ENCODE measurements at places on chromosomes 11 and 22.

DNA sequence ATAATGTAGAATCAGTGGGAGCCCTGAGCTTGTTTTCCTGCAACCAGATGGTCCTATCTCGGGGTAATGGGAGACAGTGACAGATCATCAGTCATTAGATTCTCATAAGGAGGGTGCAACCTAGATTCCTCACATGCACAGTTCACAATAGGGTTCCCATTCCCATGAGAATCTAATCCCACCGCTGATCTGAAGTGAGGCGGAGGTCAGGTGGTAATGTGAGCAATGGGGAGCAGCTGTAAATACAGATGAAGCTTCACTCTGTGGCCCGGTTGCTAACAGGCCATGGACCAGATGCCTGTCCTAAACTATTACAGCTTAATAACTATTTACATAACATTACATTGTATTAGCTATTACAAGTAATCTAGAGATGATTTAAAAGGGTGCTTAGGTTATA, 17.0 kb downstream of the DIXDC1 start:
- no peak for DNase-seq

GRCh38 chr22:37351232-37351631, 68.9 kb downstream of the CYTH4 start:
- no peak for DNase-seq

GRCh38 chr11:48142889-48143288, 73.7 kb upstream of the OR4B1 start:
- no peak for DNase-seq

GRCh38 chr11:4891996-4892640, 10.4 kb downstream of the OR51T1 start:
- DNase-seq, result no peak

GRCh38 chr11:9922806-9923205, 258.9 kb downstream of the SWAP70 start:
- DNase-seq, result no peak

DNA sequence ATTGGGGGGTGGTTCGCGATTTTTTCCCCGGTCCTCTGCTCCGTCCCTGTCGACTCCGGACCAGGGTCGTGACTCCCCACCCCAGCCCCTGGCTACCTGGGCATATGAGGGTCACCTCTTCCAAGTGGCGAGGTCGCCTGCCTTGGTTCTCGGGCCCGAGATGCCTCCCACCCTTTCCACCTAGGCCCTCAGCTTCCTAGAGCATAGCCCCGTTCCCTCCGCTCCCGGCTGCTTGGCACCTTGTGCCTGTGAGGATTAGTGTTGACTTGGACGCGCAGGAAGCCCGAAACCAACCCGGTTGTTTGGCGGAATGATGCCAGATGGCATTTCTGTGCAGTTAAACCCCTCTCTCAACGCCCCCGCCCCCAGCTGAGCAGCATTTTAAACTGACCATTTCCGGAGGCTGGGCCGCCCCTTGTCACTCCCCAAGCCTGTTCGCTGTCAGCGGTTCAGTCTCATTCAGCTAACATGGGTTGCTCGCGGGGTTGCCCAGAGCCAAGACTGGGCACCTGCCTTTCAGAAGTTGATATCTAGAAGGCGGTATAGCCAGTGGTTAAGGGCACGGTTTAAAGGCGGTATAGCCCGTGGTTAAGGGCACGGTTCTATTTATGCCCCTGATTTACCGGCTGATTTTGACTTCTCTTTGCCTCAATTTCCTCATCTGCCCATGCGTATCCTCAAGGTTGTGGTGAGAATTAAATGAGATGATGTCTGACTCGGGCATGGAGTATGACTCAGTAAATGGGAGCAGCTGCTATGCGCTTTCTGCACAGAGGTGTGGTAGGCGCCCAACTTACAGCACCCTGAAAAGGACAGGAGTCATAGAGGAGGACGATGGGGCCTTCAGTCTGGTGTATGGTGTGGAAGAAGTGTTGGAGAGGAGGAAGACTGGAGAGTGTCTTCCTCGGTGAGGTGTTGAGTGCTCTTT, 639 bp downstream of the INCENP start:
- DNase-seq, result no peak

All from cortex of kidney (tissue), 1 donor.